ENCODE measurements at places on chromosomes 4 and X.
A peak's percentile ranks its signal among the peaks of the same experiment; 100 is the strongest.

- DNase-seq: peak; percentile 21
These were observed 72.9 kb downstream of the MED28 start for GRCh38 chr4:17687237-17687857.

DNA sequence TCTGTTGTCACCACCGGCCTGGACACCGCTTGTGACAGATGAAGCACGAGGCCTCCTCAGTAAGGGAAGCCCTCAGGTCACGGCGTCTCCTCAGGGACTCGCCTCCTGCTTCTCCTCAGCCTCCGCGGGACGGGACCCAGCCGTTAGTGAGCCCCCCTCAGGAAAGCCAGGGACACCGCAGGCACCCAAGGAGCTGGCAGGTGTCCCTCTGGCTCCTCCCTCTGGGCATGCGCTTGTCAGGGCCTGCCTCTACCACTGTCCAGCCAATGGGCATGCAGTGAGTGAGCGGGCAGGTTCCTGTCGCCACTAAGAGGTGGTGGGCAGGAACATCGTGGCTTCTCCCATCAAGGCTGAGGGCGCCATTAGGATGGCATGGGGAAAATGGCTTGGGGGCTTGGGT is 23.5 kb upstream of the CT55 start:
- DNase-seq: no peak

DNA sequence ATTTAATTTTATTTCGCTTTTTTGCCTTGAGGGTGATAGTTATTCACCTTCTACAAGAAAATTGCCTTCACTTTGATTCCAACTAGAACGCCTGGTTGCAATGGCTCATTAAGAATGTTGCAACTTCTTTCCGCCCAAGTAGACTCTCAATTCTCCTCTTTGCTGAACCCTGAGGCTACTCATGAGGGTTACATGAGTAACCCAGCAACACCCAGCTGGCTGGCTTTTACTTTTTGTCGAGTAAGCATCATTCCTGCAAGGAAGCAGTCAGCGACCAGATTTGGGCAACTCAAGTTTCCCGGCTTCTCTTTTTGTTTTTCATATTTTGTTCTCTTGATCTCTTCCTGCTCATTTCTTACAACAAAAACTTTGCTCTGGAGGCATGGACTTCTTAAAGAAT is 495.4 kb downstream of the PACRGL start:
- DNase-seq: no peak

DNA sequence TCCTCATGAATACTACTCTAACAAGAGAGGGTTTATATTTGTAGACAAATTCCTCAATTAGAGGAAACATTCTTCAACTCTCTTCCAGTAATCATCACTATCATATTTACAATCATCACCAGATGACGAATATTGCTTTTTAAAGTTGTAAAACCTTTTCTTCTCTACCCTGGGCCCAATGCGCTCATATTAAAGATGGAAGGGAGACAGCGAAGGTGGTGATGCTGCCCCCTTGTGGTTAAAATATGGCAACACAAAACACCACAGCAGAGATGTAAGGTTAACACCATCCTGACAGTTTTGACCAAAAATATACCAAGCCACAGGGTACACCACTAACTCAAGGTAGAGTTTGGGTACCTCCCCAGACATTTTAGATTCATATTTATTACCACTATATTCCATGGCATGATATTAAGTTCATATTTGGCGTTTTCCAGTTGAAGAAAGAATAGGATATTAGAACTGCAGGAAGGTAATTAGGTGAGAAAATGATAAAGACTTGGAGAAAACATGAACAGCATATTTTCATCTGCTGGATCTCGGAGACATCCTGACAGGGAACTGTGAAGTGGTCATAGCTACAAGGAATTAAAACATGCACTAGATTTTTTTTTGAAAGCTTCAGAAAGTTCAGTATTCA is 72.8 kb downstream of the SLC9A7 start:
- peak; percentile 19 for DNase-seq

GRCh38 chr4:112563431-112564200 is 47.6 kb upstream of the NEUROG2 start:
- no peak for DNase-seq

GRCh38 chr4:105630670-105631655 is 77.5 kb downstream of the INTS12 start:
- no peak for DNase-seq

DNA sequence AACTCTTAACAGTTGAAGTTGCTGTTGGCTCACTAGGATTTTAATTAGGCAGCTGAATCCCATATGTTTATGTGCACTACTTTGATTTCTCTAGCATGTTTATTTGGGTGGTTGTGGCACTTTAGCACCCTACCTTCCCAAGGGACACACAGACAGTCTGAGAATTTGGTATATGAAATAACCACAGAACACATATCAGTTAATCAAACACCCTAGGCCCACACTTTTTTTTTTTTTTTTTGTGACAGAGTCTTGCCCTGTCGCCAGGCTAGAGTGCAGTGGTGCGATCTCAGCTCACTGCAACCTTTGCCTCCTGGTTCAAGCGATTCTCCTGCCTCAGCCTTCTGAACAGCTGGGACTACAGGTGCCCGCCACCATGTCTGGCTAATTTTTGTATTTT is 130.5 kb downstream of the DCK start:
- DNase-seq: no peak

- DNase-seq: peak; percentile 45
These were observed 81.4 kb downstream of the FBXW7 start for GRCh38 chr4:152454398-152455011.

DNA sequence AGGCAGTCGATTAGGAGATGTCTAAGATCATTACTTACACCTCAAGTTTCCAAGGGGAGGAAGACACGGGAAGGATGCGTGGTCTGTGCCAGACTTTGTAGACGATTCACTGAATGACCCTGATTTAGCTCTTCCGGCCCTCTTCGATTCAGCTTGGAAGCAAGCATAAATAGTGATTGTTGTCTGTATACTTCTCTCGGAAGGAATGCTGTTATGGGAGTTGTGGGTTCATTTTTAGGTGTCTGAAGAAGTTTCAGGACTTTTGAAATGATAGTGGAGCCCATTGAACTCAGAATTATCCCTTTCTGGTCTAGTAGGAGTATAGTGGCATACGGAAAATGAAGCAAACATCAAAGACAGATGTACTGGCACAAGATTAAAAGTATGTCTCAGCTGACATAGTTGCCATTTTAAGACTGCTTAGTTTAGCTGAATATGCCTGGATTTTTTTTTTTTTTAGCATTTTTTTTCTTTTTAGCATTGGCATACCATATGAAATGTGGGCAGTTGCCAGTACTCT is 1.0 kb upstream of the ANKRD17 start:
- no peak for DNase-seq

DNA sequence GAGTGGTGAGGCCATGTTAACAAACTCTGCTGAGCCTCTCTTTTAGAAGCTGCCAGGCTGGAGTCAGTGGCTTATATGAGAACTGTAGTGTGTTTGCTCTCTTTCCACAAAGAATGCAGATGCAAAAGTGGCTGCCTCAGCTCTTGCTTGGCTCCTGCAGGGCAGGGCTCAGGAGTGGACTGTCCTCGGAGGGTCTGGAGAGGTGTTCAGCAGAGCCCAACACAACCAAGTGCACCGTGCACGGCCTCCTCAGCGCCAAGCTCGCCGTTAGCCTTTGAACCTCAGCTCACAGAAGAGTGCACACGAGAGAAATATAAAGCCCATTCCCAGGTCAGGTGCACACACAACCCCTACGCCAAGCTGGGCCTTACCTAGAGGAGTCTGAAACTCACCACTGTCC is 82.8 kb downstream of the C4orf51 start:
- DNase-seq: no peak

GRCh38 chrX:118795528-118796280 is 27.9 kb upstream of the ZCCHC12 start:
- DNase-seq: no peak

DNA sequence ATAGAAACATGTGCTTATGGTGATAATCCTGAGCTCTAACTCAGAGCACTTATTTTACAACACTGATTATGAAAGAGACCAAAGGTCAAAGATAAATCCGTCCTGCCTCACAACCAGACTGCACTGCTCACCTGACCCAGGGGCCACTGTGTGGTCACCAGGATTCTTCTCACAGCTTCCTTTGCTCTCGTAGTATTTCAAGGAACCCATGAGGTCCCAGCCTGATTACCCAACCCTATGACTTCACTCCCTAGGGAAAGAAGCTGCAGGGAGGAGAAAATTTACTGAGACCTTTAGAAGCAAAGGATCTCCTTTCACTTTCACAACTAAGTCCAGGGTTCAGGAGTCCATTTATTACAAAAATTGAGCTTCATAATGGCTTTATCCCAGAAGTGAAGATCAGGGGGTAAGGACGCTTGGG is 9.6 kb downstream of the SLC25A5 start:
- DNase-seq: peak; percentile 63

- DNase-seq: peak; percentile 39
These were observed 251.4 kb upstream of the DDX53 start for GRCh38 chrX:22748093-22748999.

GRCh38 chr4:94976371-94977011 is 218.7 kb downstream of the BMPR1B start:
- peak; percentile 90 for DNase-seq

- peak; percentile 90 for DNase-seq
These were observed 340.9 kb upstream of the CTSO start for GRCh38 chr4:156294577-156294976.

All from astrocyte of the spinal cord (primary cell).